ENCODE measurements at places on chromosomes 3 and 15.
A peak's percentile ranks its signal among the peaks of the same experiment; 100 is the strongest.

DNA sequence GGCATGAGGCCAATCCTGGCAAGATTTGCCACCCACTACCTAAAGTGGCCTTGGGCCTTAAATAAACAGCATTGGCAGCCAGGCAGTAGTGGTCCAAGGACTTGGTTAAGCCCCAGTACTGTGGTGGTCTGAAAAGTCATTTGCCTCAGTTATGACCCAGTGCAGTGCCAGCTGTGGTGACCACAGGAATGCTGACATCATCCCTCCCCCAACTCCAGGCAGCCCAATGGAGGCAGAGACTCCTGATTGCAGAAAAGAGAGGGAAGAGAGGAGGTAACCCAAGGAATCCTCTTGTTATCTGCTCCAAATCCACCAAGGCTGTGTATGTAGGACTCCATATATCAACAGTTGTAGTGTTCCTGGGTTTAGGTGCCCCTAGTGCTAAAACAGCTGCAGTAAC, 883.6 kb downstream of the SQOR start:
- no peak for DNase-seq

DNA sequence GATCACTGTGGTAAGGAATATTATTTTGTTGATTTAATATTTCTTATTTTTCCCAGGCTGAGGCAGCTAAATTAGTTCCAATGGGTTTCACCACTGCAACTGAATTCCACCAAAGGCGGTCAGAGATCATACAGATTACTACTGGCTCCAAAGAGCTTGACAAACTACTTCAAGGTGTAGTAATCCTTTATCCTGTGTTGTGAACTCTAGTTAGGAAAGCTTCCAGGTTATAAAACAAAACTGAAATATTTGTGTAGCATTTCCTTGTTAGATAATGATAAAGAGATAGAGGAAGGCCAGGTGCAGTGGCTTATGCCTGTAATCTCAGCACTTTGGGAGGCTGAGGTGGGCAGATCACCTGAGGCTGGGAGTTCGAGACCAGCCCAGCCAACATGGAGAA, 11.1 kb downstream of the RAD51 start:
- DNase-seq = no peak

DNA sequence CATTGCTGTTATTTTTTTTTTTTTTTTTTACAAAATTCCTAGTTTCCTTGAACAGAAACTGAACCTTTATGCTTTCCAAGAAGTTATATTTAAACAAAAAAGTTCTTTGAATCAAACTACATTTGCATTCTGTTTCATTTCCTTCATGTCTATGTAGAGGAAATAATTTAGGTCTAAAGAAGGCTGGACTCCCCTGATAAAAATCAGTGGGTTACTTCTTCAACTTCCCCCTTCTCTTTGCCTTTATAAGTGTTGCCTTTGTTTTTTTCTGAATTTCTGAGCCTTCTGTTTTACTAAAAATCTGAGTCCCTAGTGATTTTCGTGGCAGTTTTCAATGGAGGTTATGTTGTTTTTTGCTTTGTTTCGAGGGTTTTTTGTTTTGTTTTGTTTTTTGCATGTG, 152.8 kb downstream of the CHDH start:
- DNase-seq = no peak

- DNase-seq = no peak
Observed at GRCh38 chr15:63085289-63085688, 36.4 kb upstream of the LACTB start.

DNA sequence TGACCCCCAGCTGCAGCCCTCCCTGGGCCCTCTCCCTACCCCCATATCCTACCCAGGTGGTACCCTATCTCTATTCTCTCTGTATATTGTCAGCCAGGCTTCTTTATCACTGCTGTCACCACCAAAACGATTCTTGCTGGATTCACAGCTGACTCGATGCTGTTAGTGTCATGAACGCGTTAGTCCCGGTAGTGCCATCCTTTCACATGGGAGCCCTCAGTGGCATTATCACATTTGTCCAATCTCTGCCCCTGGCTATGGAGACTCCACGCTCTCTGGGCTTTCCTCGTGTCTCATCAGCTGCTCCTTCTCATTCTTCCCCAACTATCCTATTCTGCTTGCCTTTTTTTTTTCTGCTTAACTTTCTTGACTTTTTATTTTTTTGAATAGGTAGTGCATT, 7.0 kb downstream of the SCAMP5 start:
- DNase-seq = no peak

- DNase-seq = peak; percentile 28
Observed at GRCh38 chr3:186413615-186414415, 51.8 kb upstream of the DGKG start.

- DNase-seq = no peak
Observed at GRCh38 chr15:49452595-49452994, 29.6 kb downstream of the FGF7 start.

DNA sequence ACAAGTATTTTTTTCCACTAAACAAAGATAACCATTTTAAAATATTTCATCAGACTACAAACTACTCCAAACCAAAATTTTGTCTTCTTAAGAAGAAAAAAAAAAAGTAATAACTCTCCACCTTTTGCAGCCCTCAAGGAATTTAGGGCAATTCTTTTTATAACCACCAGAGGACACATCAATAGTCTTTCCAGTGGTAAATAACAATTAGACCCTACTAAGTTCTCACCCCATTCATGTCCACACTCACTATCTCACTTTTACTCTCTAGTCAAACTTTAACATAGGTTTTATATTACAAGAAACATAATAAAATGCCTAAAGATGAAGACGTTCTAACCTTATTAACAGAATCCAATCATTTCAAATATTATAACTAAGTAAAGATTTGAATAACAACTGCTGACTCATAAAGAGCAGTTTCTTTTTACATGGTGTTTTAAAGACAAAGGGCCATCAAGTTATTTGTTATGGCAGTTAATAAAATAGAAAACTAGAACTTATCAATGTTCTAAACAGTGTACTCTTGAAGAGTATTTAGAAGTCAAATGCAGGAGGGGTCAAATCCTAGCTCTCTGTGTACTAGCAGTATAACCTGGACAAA, 33.0 kb downstream of the CCDC39 start:
- no peak for DNase-seq

GRCh38 chr15:88141269-88141889, 115.2 kb downstream of the NTRK3 start:
- no peak for DNase-seq

DNA sequence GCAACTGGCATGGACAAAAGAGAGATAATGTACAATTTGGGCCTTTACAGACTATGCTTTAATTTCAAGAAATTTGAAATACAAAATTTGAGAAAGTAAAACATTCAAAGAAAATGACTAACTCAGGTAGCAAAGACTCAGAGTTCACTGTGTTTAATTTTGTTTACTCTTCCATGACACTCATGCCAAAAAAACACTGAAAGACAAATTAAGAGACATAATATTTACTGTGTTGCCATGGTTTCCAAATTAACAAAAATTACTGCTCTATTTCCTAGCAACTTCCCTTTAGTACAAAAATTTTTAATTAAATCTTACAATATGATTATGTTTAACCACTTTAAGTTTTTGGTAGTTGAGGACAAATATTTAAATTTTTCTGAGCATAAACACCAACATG, 29.6 kb downstream of the LRRFIP2 start:
- DNase-seq = no peak

DNA sequence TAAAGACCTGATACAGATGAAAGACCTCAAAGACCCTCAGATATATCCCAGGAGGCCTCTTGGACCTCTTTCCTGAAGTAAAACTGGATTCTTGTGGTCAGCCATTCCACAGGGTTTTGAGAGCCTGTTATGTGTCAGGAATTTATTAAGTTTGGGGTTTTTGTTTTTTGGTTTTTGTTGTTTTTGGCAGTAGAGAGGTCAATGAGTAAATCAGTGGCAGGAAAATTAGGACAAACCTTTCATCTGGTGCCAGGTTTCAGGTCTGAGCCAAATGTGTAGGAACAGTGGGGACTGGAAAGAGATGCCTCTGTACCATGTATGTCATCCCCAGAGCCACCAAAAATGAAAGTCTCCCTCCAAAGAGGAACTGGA, 520.4 kb upstream of the MDFIC2 start:
- peak; percentile 81 for DNase-seq

GRCh38 chr3:15063656-15064286, 1.3 kb downstream of the MRPS25 start:
- DNase-seq = no peak

DNA sequence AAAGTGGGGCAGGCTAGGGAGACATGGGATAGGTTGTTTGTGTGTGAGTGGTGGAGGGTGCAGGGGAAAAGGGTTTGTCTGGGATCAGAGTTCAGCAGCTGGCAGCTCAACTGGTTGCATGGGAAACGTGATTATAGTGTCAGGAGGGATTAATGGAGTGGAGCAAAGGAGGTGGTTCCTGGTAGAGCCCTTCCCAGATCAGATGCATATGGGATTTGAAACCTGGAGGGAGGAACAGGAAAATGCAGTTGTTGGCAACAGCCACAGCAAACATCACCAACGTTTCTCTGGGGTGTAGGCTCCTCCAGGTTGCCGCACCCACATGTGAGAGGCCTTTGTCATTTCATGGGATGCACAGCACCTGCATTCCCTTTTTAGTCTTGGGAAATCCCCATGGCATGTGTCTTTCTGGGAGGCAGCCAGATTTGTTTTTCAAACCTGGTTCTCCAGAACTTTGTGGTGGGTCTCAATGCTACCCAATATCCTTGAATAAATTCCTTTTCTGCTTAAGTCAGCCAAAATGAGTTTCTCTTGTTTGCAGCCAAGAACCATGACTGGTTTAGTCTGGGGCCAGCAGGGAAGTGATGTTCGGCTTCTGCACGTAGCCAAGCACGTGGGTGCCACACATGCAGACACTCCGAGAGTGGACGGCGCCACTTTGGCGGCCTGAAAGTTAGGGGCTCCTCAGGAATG, 61.3 kb downstream of the BDH1 start:
- no peak for DNase-seq

DNA sequence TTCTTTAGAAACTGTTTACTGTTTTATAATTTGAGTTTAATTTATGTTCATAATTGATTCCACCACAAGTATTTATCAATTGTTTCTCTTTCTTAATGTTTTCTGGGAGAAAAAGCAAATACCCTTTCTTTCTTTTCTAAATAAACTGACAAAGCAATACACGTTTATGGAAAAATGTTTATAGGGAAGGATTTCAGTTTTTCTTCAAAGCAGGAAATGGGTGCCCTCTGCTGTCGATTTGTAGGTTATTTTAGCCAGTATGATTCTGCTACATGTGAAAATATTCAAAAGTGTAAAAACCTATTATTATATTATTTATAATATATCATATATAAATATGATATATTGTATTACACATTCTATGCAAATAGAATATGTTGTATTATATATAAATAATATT, 921.0 kb upstream of the ROBO1 start:
- DNase-seq = peak; percentile 58

DNA sequence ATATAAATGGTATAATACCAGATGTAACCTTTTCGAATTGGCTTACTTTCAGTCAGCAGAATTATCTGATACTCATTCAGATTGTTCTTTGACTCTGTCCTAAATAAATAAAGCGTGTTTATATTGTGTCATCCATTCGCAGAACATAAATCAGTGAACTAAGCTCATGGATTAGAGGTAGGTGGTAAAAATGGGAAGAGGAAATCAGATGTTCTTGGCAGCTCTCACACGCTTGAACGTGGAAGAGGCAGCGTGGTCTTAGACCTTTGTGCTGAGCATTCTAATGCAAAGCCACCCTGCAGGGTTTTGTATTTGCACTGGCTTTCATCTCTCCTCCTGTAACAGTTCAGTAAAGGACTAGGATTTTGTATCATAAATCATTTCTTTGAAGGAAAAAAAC, 441.4 kb downstream of the GABRG3 start:
- DNase-seq = no peak

DNA sequence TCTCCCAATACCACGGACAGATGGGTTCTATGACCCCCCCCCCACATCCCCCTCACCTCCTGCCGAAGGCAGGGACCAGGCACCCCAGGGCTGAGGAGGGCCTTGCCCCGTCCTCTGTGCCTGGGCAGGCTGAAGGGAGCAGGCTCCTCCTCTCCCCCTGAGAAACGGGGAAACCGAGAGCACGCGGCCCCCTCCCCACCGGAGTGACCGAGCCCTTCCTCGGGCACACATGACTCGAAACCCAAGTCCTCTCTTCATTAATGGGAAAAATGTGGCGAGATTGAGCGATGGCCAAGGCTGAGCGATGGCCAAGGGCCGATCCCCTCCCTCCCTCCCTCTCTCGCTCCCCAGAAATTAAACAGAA, 7.0 kb downstream of the EPHB3 start:
- no peak for DNase-seq

GRCh38 chr3:64456674-64457073, 231.1 kb downstream of the ADAMTS9 start:
- DNase-seq = no peak

DNA sequence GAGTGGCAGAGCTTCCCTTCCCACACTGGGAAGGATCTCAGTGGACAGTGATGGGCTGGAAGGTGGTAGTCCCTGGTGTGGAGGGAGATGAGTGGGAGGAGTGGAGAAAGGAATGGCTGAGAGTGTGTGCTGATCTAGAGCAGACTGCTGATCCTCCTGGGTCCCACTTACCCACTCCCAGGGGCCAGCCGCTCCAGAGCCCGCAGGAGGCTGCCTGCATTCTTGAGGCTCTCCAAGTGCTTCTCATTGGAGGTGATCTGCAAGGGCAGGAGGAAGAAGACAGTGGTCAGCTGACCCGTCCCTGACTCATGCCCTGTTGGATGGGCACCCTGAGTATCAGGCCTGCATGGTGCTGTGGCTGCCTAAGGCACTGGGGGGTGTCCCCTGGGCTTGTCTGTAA, 50.0 kb downstream of the CTNNB1 start:
- no peak for DNase-seq

DNA sequence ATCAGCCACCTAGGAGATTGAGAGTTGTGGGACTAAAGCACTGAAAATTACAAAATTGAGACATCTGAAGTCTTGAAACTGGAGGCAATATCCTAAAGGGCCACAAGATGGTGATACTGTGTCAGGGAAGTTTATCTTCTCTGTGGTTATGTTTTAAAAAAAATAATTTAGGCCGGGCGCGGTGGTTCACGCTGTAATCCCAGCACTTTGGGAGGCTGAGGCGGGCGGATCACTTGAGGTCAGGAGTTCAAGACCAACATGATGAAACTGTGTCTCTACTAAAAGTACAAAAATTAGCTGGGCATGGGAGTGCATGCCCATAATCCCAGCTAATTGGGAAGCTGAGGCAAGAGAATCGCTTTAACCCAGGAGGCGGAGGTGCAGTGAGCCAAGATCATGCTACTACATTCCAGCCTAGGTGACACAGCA, 17.9 kb upstream of the NIT2 start:
- DNase-seq = peak; percentile 80

DNA sequence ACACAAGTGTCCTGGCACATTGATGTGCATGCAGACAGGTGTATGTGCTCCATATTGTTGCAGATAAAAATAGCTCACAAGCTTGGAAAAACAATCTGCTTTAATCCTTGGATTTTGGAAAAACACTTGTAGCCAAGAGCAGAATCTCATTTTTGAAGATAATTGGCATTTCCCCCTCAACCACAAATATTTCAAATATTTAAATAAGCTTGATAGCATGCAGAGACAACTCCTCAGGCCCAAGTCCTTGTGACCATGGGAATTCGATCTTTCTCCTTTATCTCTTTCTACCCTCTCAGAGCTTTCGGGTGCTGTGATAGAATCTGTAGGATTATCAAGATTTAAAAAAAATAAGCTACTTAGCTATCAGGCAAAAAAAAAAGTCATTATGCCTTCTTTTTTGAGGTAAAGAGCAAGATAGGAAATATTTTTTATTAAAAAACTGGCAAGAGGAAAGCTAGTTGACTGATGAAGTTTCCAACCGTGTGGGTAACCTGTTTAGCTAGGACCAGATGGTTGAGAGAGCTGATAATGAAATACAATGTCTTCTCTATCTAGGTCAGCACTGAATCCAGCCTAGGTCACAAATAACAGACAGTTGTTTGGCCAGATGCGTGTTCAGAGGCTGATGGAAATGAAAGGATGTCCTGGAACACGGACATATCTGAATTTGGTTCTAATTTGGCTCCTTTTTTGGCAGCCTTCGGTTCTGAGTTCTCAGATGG, 54.9 kb upstream of the SNRK start:
- peak; percentile 21 for DNase-seq
